Right cardiac atrium (tissue), 5 donors: ENCODE measurements at places on chromosomes 2 and 18. TPM values are rescaled to one million over a fixed set of nuclear protein-coding genes. Genes with fewer than 3 reads are reported as not detected.

Gene CCL20
- not detected for polyA plus RNA-seq

Gene HK2
- polyA plus RNA-seq = 2.9 TPM

Gene CGREF1
- 4.7 TPM for polyA plus RNA-seq

GRCh38 chr2:237022533-237022932 lies 63.2 kb upstream of the COPS8 start:
- DNase-seq = no peak

DNA sequence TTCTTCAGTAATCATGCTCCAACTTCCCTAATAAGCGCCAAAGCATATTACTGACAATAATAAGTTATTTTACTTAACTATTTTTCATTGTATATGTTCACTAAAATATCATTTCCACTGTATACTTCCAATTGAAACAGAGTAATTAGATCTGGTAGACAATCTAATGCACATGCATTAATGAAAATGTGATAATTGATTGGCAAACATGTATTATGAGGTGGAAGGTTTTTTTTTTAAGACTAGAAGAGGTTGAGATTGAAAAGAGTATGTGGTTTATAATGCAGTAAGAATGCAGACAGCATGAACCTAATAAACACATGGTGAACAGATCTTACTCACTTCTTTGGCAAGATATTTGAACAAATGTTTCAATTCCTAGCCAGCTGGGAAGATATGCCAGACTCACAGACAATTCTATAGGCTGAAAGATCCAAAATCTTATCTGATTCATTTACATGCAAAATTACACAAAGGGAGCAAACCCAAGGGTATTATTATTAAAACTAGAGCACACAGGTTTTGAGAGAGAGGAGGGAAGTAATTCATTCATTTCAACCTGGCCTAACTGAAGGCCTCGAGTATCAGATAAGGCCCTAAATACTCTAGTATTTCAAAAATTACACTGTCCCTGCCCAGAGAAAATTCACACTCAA lies 2.8 kb downstream of the NCKAP1 start:
- DNase-seq = no peak

DNA sequence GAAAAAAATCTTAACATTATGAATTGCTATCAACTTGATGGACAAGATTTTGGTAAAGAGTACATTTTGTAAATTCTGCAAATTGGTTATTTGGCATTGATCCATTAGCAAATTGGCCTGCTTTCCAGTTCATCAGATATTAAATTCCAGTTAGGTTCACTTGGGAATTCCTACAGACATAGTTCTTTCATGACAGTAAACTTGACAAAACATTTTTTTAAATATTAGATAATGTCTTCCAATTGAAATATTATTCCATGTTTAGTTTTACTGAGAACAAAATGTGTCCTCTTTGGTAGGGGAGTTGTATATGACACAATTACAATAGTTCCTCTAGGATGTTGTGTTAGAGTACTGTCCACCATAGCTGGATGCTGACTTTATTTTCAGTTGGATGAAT lies 141.9 kb downstream of the LCLAT1 start:
- no peak for DNase-seq

DNA sequence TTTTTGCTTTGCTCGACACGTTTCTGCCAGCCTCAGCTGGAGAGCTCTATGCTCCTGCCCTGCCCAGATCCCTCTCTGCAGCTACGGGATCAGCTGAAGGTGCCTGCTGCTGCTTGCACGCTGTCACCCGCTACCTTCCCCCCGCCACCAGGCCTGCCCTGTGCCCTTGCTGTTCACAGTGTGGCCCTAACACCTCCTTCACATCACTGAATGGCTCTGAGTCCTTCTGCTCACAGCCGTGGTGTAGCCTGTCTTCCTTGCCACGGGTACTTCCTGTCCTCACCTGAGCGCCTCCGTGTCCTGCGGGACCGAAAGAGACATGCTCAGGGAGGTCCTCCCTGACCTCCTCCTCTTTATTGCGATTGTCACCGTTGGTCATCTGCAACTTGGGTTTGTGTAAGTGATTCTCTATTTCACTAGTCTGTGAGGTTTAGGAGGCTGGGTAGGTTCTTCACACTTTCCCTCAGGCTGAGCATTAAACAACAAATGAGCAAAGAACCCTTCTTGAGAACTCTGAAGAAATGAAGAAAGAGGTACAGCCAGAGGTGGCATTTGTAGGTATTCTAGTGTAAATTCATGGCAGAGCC lies 127.5 kb downstream of the NCK2 start:
- DNase-seq = no peak
